ENCODE measurements at places on chromosomes 5 and 9. TPM values are rescaled to one million over a fixed set of nuclear protein-coding genes. Genes with fewer than 3 reads are reported as not detected.
A peak's percentile ranks its signal among the peaks of the same experiment; 100 is the strongest.

- no peak for DNase-seq
Observed at GRCh38 chr9:125241863-125242739, 958 bp upstream of the HSPA5 start.

- no peak for DNase-seq
Observed at GRCh38 chr5:52880541-52880940, 92.8 kb downstream of the ITGA1 start.

Gene C9
- polyA plus RNA-seq, result 0.23 TPM

GRCh38 chr5:103258957-103259704 is 568 bp downstream of the MACIR start:
- peak; percentile 56 for DNase-seq

Gene KIF12
- polyA plus RNA-seq, result 142 TPM

DNA sequence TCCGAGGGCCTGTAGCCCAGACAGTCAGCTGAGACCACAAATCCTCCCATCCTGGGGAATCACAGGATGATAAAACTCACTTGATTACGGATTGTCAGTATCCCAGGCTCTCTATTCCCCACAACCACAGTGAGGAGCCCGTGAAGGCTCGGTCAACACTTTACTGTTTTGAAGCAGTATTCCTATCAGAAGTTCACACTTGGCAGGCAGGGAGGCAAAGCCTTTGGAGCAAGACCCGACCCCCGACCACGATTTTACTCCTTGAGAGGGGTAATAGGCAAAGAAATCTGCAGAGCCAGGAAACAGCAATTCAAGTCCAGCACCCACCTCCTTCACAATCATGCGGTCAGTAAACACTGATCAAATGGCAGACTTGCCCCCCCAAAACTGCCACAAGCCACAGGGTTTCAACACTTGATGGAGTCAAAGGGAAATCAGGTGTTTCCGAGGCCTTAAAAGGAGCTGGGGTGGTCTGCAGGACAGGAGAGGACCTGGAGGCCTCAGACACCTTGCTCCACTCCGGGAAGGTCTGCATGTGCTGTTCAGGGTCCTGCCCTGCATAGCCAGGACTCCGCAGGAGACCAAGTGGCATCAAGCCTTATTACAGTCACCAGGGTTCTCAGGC is 25.2 kb downstream of the BICD2 start:
- DNase-seq, result no peak

GRCh38 chr5:66742083-66742895 is 146.1 kb downstream of the MAST4 start:
- DNase-seq, result no peak

DNA sequence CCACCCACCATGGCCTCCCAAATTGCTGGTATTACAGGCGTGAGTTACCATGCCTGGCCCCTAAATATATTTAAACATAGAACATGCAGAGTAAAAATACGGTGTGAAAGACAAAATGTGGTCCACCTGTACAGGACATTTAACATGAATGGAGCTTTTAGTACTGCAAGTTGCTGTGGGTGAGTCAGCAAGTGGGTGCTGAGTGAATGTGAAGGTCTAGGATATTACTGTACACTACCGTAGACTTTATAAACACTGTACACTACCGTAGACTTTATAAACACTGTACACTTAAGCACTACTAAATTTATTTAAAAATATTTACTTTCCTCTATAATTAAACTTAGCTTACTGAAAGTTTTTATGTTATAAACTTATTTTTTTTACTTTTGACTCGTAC is 317.8 kb downstream of the PRDM9 start:
- no peak for DNase-seq

- no peak for DNase-seq
Observed at GRCh38 chr5:75048457-75048953, 3.9 kb downstream of the GCNT4 start.

GRCh38 chr5:4553130-4553529 is 587.0 kb upstream of the ADAMTS16 start:
- no peak for DNase-seq

- peak; percentile 65 for DNase-seq
Observed at GRCh38 chr9:34179213-34180136, 632 bp downstream of the UBAP1 start.

Gene BHMT
- 242 TPM for polyA plus RNA-seq

DNA sequence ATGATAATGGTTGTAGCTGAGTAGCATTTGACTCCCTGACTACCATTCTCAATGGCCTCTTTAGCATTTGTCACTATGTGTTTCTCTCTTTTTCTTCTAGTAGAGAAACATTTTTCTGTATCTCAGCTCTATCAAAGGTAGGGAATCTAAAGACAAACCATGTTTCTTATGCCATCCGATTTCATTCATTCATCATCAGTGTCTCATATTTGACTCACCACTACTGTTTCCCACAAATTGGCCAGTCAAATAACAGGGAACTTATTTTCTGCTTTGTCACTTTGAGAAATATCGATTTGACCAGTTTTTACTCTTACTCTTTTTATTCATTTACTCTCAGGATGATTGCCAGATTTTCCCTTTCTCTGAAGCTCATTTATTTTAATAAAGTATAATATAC is 282.3 kb downstream of the TMEM167A start:
- DNase-seq, result no peak

Gene TSSK1B
- polyA plus RNA-seq, result not detected

- DNase-seq, result no peak
Observed at GRCh38 chr5:170611449-170612090, 107.8 kb downstream of the KCNIP1 start.

DNA sequence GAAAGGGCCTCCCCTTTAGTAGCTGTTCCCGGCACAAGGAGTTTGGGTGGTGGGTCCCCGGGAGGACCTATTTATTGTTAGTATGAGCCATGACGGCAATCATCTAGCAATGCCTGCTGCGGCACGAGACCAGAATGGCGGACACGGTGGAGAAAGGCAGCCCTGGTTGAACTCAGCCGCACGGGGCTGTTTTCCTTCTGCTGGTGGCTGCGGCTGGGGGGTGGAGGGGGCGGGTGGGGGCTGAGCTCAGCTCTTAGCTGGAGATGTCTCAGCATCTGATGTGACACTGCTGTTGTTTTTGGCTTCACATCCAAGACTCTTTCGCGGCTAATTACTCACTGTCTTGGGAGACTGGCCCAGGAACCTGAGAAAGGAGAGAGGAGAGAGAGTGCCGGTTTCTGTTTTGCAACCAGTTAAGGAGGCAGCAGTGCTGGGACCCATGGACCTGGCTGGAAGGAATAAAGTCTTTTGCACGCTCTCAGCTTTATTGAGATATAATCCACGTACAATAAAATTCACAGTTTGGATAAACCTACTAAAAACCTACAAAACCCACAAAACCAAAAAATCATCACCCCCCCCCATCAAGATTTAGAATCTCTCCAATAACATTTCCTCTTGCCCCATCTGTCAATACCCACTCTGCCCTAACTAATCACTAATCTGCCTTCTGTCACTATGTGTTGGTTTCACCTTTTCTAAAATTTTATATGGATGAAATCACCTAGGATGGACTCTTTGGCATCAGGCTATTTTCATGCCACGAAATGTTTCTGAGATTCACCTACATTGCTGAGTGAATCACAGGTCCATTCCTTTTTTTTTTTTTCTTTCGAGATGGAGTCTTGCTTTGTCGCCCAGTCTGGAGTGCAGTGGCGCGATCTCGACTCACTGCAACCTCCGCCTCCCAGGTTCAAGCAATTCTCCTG is 81.8 kb upstream of the NEURL1B start:
- DNase-seq, result peak; percentile 86

Gene PCDHB10
- polyA plus RNA-seq, result 4.8 TPM

Gene MARCOL
- not detected for polyA plus RNA-seq

Gene MYMK
- polyA plus RNA-seq, result 0.30 TPM

- DNase-seq, result no peak
Observed at GRCh38 chr5:55451976-55452375, 82.8 kb downstream of the PLPP1 start.

Gene PCDHB2
- 4.9 TPM for polyA plus RNA-seq

GRCh38 chr9:113356686-113357292 is 7.4 kb downstream of the BSPRY start:
- DNase-seq, result no peak

DNA sequence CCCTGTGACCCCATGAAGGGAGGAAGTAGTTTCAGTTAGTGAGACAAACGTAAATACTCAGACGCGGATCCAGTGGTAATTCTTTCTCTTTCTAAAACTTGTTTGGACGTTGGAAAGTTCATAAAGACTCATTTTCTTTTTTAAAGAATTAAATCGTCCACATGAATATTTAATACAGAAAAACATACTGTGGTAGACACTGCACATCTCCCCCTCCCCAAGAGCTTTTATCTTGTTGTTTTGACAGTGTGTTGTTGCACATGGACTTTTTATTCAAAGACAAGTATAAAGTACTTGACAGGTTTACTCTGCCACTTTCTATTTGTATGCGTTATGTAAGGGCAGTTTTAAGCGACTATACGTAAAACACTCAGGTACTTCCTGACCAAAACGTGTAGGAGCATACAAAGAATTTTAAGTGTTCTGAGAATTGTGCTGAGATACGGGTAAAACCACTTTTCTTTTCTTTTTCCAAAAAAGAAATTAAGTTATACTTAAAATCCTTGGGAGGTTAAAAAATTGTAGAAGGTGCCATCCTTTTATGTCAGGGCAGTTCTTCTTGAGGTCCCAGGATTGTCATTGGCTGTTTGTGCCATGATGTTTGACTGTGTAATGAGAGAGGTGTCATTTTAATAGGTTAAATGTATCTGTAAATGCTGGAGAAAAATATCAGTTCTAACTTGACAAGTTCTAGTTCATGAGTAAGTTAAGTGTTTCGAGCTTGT is 1.3 kb downstream of the NIPBL start:
- no peak for DNase-seq

DNA sequence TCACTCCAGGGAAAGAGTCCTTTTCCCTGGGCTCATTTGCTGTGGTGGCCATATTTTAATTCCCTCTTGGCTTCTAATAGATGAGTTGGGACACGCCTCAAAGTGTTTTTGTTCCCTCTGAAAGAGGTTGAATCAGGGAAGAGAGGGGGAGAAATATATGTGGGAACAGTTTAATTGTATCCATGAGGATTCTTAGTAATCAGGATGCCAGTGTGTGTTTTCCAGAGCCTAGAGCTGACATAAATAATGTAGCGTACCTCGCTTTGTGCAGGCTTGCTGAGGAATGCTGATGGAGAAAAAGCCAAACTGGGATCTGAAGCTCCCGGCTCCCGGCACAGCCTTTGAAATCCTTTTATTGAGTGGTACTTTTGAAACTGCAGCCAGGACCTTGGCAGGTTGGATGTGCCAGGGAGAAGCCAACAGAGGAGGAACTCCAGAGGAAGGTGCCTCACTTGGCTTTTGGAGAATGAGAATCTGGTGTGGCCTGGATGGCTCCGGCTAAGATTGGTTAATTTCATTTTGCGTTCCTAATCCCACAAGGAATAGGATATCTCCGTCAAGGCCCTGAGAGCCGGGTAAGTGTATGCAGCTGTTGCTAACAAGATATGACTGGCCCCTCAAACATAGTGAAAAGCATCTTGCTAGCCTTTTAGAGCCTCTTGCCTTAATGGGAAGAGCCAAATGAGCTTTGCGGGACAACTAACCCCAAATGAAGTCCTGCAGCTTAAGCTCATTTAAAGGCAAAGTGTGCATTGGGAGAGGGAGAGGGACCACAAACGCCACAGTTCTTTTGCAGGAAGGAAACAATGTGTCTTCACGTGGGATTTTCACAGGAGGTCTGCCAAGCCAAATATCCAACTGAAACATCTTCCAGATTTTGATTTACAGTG is 471.1 kb upstream of the WWC1 start:
- DNase-seq, result no peak

DNA sequence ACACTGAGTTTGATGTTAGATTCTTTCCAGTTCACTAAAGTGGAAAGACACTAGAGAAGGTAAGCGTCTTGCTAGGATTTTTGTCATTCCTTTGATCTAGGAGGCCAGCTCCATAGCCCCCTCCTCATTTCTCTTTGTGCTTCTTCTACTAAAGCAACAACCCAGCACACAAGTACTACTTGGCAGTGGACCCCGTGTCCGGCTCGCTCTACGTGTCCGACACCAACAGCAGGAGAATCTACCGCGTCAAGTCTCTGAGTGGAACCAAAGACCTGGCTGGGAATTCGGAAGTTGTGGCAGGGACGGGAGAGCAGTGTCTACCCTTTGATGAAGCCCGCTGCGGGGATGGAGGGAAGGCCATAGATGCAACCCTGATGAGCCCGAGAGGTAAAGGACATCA is 76.6 kb upstream of the WWC1 start:
- no peak for DNase-seq

- no peak for DNase-seq
Observed at GRCh38 chr5:68376935-68377334, 161.4 kb downstream of the PIK3R1 start.

Gene OR2V2
- polyA plus RNA-seq, result 0.03 TPM

Gene SLC6A18
- 4.6 TPM for polyA plus RNA-seq

Gene GABRA1
- not detected for polyA plus RNA-seq

GRCh38 chr9:81002242-81002641 is 687.1 kb downstream of the TLE1 start:
- DNase-seq, result no peak

GRCh38 chr9:131039129-131039954 is 30.4 kb downstream of the LAMC3 start:
- DNase-seq, result no peak

DNA sequence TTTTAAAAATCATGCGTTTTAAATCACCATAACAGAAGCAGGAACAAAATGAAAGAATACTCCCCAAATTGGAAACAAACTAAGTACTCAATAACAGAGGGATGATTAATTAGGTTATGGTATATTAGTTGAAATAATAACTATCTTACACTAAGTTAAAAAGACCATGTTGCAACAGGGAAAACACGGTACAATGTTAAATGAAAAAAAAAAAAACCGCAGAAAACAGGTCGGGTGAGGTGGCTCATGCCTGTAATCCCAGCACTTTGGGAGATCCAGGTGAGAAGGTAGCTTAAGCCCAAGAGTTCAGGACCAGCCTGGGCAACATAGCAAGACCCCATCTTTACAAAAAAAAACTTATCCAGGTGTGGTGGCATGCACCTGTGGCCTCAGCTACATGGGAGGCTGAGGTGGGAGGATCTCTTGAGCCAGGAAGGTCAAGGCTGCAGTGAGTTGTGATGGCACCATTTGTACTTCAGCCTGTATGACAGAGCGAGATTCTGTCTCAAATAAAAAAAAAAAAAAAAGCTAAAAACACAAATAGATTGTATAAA is 2.4 kb upstream of the PTPN3 start:
- DNase-seq, result no peak

GRCh38 chr5:160369990-160370712 is at the start of gene C1QTNF2:
Gene C1QTNF2, minus strand, starts transcription at chr5:160370626. Its CDS starts 15,615 bp downstream, at chr5:160355011.
- peak; percentile 48 for DNase-seq

GRCh38 chr9:90097237-90097636 is 492.4 kb downstream of the GADD45G start:
- no peak for DNase-seq

Gene CD74
- 259 TPM for polyA plus RNA-seq

- no peak for DNase-seq
Observed at GRCh38 chr9:99385814-99386279, 163.8 kb downstream of the SEC61B start.

DNA sequence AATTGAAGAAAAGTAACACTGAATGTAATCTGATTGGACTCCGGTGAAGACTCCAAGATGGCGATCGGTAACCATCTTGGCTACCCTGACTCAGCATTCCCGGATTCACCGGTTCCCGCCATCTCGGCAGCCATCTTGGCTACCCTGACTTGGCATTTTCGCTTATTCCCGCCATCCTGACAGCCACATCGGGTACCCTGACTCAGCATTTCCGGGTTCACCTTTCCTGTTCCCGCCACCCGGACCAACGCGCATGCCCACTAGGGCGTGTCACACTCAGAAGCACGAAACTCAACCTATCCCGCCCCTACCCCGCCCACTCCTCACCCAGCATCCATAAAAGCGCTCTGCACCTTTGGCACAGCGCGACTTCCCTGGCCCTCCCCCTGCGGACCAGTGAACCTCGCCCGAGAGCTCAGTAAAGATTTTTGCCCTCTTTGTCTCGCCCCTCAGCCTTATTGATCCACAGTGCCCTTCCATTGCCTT is 17.2 kb downstream of the SPTLC1 start:
- peak; percentile 73 for DNase-seq

Measured in renal cortex interstitium (tissue), 15 donors.